ENCODE measurements at places on chromosomes 16 and 17.
A peak's percentile ranks its signal among the peaks of the same experiment; 100 is the strongest.

DNA sequence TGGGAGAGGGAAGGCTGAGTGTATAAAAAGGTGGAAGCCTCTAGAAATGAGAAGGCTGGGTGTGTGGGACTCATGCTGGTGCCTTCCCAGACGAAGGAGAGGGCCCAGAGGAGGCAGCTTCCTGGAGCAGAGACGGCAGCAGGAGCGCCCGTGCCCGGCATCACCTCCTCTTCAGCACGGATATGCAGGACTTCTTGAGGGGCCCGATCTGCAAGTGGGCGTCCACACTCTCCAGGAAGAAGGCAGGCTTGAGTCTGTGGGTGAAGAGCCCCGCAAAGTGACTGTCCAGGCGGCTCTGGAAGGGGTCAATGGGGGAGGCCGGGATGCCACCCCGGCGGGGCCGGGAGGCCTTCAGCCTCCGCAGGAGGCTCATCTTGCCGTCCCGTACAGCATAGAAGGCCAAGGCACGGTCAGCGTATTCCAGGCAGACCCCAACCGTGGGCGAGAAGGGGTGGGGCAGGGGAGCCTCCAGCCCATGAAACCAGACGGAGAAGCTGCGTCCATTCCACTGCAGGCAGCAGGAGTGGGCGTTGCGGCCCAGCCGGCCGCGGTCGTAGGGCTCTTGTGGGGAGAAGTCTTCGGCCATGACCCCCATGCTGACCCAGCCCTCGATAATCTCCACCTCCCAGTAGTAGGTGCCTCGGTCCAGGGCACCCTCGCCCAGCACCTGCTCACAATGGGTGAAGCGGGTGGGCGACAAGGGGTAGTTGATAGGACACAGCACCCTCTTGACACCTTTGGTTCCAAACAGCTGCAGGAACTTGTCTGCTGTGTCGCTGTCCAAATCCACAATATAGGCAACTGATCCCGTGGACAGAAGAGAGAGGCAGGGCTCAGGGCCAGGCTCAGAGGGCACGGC is 3.8 kb downstream of the TRIM47 start:
- DNase-seq: no peak

GRCh38 chr17:44776628-44777393 is 18.0 kb downstream of the ADAM11 start:
- DNase-seq: no peak

GRCh38 chr17:34146440-34147043 is 108.5 kb upstream of the CCL2 start:
- peak; percentile 2 for DNase-seq

- DNase-seq: no peak
Observed at GRCh38 chr17:79623786-79624717, 13.2 kb upstream of the RBFOX3 start.

DNA sequence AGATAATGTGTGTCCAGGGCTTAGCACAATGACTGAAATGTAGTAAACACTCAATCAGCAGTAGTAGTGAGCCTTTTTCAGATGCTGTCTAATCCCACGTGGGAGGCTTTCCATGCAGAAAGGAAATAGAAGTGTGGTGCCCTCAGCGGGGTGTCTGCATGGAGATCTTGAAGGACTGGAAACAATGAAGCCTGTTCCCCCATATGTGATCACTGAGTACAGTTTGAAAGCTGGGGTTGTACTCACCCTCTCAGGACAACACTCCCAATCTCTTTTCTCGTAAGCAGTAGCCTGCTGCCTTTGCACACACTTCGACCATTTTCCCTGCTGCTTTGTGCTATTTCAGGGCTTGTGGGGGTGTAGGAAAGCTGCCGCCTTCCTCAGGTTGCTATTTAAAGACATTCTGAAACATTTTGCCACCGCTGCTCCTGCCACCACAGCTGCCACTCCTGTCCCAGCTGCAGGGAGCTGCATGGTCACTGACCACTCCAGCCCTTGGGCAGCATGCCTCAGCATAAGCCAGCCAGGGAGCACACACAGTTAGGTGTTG is 40.6 kb upstream of the HAS3 start:
- no peak for DNase-seq

GRCh38 chr17:70127221-70127873 is 42.0 kb upstream of the KCNJ2 start:
- DNase-seq: no peak

GRCh38 chr16:65342231-65342866 is 220.5 kb upstream of the CDH11 start:
- no peak for DNase-seq

- no peak for DNase-seq
Observed at GRCh38 chr16:19696328-19696727, 21.7 kb downstream of the KNOP1 start.

DNA sequence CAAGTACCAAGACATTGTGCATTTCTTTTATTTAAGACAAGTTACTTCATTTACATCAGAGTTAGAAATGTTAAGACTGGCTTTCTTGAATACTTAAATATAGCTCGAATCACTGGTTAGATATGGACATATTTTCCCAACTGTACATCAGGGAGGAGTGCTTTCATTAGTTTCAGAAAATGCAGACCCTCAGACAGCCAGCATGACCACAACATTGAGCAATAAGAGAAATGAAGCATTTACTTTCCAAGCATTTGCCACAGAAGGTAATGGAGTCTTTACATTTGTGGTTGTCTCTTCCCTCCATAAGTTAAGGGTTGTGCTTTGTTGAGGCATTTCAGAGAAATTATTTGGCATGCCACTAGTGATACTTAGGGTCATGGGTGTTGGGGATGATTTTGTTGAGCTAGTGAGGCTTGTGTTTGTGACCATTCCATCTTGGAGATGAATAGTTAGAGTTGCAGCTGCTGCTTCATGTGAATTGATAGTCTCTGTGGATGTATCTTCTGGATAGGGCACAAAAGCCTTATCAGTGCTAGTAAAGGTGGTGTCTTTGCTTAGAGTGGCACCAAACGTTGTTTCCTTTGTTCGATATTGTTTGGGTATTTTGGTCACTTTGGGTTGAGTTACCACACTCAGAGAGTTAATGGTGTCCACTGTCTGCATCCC is 2.1 kb downstream of the OMG start:
- no peak for DNase-seq

GRCh38 chr17:149897-150584 is 12.7 kb downstream of the SCGB1C2 start:
- no peak for DNase-seq

Data from hypothalamus (tissue), 51 donors.